Psoas muscle (tissue), 8 donors: ENCODE measurements at places on chromosomes 3 and 15. TPM values are rescaled to one million over a fixed set of nuclear protein-coding genes. Genes with fewer than 3 reads are reported as not detected.

DNA sequence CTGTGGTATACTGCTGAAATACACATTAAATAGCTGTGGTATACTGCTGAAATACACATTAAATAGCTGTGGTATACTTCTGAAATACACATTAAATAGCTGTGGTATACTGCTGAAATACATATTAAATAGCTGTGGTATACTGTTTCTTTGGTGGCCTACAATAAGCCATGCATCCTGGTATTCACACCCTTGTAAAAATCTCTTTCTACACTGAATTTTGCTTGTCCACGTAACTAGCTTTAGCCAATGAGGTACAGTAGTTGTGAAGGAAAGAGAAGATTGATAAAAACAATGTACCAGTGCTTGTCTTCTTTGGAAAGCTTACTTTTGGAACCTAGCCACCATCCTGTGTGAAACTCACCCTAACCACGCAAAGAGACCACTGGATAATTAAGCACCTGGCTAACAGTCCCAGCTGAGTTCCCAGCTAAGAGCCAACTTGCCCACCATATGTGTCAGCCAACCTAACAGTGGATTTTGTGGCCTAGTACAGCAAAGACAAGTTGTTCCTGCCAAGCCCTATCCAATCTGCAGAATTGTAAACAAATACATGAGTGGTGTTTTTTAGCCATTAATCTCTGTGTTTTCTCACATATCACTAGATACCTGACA lies 103.4 kb upstream of the MELTF start:
- DNase-seq, result no peak

- no peak for DNase-seq
Observed at GRCh38 chr15:31369727-31370126, 43.1 kb downstream of the KLF13 start.

- DNase-seq, result no peak
Observed at GRCh38 chr3:58183221-58183620, 27.6 kb downstream of the DNASE1L3 start.

GRCh38 chr3:156675830-156676767 lies 1.7 kb downstream of the TIPARP start:
- DNase-seq, result no peak

- no peak for DNase-seq
Observed at GRCh38 chr3:145952536-145952935, 208.4 kb downstream of the PLOD2 start.

GRCh38 chr3:179503640-179504039 lies 52.4 kb upstream of the GNB4 start:
- DNase-seq, result no peak

Gene ZKSCAN7
- total RNA-seq, result 1.2 TPM

DNA sequence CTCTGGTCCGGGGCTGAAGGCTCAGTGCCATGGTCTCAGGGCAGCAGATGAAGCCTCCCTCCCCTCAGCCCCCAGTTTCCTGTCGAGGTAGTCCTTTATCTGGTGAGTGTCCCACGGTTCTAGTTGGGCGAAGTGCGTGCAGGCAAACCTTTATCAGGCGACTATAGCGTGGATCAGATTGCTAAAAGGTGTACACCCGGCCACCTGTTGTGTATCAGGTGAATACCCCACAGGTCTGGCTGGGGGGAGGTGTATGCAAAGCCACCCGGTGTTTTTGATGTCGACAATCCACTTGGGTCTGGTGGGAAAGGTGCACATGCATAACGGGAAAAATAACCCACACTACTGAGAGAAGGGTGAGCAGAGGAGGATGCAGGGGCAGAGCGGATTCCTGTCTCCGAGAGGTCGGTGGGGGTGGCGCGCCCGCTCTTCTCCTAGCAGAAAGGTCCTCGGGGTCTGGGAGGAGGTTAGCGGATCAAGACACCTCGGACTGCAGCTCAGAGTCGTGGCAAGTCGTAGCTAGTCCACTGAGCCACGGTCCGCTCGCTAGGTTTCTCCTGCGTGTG lies 507 bp downstream of the SLC12A6 start:
- no peak for DNase-seq

- DNase-seq, result no peak
Observed at GRCh38 chr3:172595664-172596393, 72.6 kb upstream of the TNFSF10 start.

- peak; percentile 65 for DNase-seq
Observed at GRCh38 chr3:14297784-14298236, 104.6 kb upstream of the SLC6A6 start.

- peak; percentile 70 for DNase-seq
Observed at GRCh38 chr15:28861031-28861534, 12.6 kb upstream of the GOLGA6L7 start.

Gene PAK2
- total RNA-seq, result 79.4 TPM

DNA sequence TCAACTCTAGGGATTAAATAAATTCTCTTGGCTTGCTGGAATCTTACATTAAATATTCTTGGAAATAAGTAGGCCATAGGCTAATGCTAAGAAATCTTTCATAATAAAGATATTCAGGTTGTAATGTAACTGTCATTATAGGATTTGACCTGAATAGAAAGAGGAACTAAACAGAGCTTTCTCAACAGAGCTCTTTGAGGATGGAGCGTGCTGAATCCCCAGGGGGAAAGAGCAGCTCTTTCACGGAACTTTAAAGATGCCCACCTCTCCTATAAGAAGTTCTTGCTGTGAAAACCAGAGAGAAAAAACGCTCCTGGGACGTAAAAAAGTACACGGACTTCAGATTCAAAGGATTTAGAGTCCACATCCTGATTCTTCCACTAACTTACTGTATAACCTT lies 77.9 kb downstream of the NTRK3 start:
- no peak for DNase-seq

DNA sequence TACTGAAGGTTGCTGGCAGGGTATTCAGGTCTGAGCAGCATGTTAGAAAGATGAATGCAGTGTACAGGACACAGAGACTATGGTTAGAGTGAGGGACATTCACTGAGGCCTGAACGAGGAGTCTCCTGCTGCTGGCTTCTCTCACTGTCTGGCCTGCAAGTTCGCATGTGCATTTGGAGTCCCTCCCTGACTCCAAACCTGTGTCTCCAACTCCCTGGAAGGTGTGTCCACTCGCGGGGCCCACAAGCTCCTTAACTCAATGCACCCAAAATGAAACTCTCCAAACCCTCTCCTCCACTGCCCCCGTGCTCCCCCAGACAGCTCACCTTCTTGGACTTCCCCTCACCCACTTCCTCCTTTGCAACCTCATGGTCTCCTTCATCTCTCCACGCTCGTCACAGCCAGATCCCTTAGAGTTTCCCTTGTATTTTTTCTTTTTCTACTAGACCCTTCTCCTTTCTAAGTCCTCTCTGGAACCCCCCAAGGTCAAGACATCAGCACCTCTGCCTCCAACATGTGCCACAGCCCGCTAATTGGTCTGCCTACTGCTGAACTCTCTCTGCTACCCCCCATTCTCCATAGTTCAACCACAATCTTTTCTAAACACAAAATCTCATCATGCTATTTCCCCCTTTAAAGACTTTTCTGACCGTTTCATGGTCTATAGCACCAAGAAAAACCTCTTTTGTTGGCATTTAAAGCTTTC lies 58.3 kb downstream of the HES1 start:
- DNase-seq, result no peak

Gene GOLGA8R
- 0.88 TPM for total RNA-seq

- DNase-seq, result peak; percentile 68
Observed at GRCh38 chr15:40859206-40859851, 14.7 kb downstream of the RHOV start.

- DNase-seq, result no peak
Observed at GRCh38 chr3:54818942-54819341, 108.9 kb downstream of the LRTM1 start.
